ENCODE measurements at places on chromosomes 1 and 21.

GRCh38 chr21:31614705-31615104 lies 44.8 kb upstream of the SOD1 start:
- no peak for DNase-seq

GRCh38 chr1:69845655-69846054 lies 277.9 kb downstream of the LRRC7 start:
- no peak for DNase-seq

DNA sequence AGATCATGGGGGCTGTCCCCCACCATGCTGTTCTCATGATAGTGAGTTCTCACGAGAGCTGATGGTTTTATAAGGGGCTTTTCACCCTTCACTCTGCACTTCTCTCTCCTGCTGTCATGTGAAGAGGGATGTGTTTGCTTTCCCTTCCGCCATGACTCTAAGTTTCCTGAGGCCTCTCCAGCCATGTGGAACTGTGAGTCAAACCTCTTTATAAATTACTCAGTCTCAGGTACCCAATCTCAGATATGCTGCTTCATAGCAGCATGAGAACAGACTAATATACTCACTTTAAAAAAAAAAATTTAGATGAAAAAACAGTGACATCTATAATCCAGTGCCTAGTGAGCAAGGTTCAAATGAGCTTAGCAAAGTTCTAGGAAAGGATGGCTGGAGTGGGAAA lies 135.1 kb upstream of the RAB4A start:
- DNase-seq = no peak

GRCh38 chr1:201328576-201328975 lies 45.3 kb downstream of the PKP1 start:
- no peak for DNase-seq

DNA sequence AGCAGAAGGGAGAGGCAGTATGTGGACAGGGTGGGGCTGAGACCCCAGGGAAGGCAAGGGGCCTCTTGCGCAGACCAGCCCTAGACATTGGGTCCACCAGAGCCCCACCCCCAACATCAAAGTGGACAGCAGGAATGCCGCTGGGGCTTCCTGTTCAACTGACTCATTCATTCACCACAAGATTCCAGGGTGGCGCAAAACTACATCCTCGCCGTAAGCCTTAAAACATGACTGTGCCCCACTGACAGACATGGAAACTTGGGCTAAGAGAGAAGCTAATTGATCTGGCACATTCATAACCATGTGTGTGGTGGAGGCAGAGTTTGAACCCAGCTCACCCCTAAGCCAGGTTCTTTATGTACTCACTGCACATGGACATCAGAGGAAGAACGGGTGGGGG lies 14.0 kb downstream of the COL16A1 start:
- DNase-seq = no peak

DNA sequence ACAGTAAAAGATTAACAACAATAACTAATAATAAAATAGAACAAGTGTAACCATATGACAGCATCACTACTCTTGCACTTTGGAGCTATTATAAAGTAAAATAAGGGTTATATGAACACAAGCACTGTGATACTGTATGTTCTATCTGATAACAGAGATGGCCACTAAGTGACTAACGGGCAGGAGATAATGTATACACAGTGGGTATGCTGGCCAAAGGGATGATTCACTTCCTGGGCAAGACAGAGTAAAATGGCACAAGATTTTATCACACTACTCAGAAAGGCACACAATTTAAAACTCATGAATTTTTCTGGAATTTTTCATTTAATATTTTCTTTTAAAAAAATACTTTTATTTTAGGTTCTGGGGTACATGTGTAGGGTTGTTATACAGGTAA lies 12.3 kb downstream of the SLC9C2 start:
- no peak for DNase-seq

GRCh38 chr1:163836481-163836880 lies 514.7 kb downstream of the NUF2 start:
- DNase-seq = no peak

GRCh38 chr1:12326986-12327385 lies 97.2 kb downstream of the VPS13D start:
- DNase-seq = no peak

DNA sequence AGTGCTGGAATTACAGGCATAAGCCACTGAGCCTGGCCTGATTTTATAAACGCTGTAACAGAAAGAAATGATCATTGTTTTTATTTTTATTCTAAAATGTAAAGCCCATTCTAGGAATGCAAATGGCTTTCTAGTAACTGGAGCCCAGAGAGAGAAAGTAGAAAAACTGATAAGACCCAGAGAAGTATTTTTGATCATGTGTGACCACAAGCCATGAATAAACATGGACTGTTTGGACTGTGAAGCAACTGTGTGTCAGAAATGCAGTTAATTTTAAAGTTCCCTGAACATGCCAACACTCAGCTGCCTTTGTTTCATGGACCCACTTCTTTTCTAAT lies 39.7 kb downstream of the EIF2B3 start:
- no peak for DNase-seq

DNA sequence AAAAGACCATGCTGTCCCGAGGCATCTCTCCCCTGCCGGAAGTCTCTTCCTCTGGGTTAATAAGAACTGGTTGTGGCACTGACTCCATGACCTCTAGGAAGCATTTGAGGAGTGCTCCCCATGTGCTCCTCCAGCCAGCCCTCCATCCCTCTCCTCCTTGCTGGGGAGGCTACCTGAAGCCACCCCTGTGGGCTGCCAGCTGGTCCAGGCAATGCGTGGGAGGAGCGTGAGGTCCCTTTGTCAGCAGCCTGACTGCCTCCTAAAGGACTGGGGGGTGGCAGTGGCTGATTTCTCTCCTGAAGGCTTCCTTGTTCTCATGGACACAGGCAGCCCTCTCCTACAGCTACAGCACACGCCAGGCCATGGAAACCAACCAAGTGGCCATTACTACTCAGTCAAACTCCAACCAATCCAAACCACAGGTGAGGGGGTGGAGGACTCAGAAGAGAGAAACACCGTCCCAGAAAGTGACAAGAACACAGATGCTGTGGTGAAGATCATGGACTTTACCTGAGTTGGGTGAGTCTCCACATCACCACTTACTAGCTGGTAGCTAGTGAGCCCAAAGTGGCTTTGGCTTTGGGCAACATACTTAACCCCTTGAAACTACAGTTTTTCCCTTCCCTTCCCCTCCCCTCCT lies 35.2 kb downstream of the NENF start:
- DNase-seq = no peak

- peak; percentile 44 for DNase-seq
Measured at GRCh38 chr1:64823691-64824476, 79.0 kb downstream of the RAVER2 start.

DNA sequence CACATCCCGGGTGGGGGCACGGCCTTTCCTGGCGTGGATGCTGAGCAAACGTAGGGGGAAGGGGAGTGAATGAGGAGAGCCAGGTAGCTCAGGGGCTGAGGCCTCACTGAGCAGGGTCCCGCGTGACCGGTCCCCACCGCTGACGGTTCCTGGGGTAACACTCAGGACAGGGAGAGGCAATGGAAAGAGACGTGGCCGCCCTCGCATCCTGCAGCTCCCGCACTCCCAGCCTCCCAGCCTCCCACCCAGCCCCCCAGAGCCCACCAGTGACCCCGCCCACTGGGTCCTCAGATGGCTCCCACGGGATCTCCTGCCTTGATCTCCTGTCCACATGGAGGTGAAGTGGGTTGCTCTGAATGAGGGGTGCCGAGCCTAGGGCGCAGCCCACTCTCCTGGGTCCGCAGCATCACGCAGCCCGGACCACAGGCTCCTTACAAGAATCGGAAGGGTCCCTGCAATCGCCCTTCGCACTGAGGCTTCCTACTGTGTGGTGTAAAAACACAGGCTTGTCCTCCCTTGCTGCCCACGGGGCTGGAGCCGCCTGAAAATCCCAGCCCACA lies 2.4 kb downstream of the TSPEAR start:
- no peak for DNase-seq

DNA sequence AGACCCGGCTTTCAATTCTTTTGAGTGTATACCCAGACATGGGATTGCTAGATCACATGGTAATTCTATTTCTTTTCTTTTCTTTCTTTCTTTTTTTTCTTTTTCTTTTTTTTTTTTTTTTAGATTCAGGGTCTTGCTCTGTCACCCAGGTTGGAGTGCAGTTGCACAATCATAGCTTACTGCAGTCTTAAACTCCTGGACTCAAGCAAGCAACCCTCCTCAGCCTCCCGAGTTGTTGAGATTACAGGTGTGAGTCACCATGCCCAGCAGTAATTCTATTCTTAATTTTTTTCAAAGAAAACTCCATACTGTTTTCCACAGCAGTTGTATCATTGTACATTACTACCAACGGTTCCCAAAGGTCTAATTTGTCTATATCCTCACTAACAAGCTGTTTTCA lies 13.5 kb upstream of the RNF186 start:
- DNase-seq = no peak

GRCh38 chr1:208211921-208212843 lies 32.0 kb downstream of the PLXNA2 start:
- no peak for DNase-seq

DNA sequence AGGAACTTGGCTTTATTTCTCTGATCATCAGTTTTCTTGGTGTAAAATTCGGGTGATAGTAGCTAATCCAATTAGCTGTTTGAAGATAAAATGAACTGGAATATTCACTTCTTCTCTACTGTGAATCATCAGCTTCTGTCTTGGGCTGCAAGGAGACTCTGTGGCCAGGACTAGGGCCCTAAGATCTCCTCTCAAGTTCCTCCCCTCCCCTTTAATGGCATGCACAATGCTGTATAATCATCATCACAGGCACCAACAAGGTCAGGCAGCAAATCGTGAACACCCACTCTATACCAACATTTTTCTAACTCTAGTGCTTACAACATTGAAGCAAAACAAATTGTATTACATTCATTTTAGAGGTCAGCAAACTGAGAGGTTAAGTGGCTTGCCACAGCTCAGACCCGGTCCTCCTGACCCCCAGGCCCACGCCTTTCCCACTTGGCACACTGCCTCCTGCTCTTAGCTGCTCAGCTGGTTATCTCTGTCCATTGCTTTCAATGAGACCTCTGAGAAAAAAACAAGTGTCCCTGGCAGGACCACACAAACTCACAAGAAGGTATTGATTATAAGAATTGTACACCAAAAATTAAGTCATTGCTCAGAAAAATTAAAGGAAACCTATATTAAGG lies 31.8 kb downstream of the LRRC52 start:
- no peak for DNase-seq

DNA sequence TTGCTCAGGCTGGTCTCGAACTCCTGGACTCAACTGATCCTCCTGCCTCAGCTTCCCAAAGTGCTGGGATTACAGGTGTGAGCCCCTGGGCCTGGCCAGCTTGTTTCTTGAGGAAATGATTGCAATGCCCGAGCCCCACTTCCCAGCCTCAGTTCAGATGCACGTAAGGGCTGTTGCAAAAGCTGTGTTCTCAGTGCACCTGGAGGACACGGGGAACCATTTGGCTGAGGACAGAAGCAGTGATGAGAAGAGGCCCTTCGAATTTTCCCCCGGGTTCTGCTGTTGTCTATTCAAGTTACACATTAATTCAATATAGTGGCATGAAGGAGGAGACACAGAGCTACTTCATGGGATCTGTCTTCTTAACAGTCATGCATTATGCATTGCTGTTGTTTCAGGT lies 78.8 kb upstream of the WDR26 start:
- no peak for DNase-seq

- DNase-seq = no peak
Measured at GRCh38 chr1:55572878-55573734, 357.9 kb upstream of the USP24 start.

All from effector CD8-positive, alpha-beta T cell (primary cell).